ENCODE measurements at places on chromosomes 7 and 10.

DNA sequence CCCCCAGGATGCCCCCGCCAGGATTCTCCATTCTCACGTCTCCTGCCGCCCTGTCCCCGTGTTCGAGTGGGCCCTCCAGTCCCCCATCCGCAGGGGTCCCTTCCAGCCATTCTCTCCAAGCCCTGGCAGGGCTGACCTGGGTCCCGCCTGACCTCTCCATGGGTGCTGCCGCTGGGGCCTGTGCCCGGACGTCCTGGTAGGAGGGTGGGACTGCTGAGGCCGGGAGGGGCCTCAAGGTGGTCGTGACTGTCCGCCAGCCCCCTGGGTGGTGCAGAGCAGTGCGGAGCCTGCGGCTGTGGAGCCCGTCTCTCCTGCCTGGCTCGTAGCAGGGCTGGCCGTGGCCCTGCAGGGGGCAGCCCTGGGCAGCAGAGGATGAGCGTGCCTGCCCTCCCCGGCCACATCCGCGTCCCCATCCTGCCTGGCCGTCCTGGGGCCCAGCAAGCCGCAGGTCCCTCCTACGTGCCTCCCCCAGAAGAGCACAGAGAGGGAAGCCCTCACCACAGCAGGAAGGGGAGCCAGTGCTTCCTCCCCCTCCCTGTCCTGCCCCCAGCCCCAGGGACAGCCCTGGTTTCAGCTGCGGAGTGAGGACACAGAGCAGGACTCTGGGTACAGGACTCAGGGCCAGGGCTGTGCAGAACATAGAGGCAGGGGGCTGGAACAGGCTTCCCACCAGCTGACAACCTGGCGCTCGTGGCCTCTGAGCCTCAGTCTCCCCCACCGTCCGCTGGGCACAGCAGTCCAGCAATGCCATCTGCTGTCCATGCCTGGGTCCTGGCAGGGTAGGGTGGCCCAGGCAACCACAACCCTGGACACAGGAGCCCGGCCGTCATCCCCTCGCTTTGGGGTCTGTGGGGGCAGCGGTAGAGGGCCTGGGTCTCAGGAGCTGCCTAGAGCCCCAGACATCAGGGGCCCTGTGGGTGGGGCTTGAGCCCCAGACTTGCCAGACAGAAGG is 1.5 kb upstream of the GRIFIN start:
- DNase-seq, result peak; percentile 61

DNA sequence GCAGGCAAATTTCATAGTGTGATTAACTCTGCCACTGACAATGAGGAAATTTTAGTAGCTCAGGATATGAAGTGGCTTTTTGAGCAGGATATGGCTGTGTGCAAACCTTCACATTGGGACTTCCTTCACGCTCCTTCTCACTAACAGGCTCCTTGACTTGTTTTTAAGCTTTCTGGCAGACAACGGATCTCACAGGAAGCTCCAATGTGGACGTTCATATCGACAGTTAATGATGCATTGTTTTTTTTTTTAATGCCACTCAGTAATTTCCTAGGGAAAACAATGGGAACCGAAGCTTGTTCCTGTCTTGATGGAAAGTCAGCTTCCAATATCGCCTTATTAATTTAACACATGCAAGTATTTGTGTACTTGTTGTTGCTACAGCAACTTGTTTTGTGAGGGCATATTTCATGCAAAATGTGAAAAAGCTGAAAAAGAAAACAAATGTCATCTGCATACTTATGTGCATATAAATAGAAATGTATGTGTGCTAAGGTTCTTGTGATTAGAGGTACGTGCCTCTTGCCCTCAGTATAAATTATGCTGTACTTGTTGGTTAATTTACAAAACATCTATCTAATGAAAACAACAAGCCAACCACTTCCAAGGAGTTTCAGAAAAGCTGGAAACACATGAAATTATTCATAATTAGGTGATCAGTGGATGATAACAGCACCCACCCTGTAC is 84.7 kb downstream of the NRP1 start:
- no peak for DNase-seq

- DNase-seq, result no peak
Observed at GRCh38 chr10:48536156-48536500, 68.7 kb downstream of the ARHGAP22 start.

GRCh38 chr7:95867309-95867708 is 95.0 kb downstream of the DYNC1I1 start:
- peak; percentile 43 for DNase-seq

- no peak for DNase-seq
Observed at GRCh38 chr10:2925631-2926030, 141.7 kb upstream of the PFKP start.

Data from activated CD4-positive, alpha-beta T cell treated with anti-CD3 and anti-CD28 coated beads, Interleukin-10, Interleukin-2, amounts not matched to agents 100 ng/mL and 50 ng/mL, durations not matched to agents 16 hours and 8 hours (primary cell).